Activated T-cell treated with anti-CD3 and anti-CD28 coated beads, Interleukin-2, amount 50 U/mL, for 48 hours (primary cell): ENCODE measurements at places on chromosomes 7 and 10.

GRCh38 chr10:49118430-49119074 lies 3.2 kb upstream of the VSTM4 start:
- no peak for DNase-seq

DNA sequence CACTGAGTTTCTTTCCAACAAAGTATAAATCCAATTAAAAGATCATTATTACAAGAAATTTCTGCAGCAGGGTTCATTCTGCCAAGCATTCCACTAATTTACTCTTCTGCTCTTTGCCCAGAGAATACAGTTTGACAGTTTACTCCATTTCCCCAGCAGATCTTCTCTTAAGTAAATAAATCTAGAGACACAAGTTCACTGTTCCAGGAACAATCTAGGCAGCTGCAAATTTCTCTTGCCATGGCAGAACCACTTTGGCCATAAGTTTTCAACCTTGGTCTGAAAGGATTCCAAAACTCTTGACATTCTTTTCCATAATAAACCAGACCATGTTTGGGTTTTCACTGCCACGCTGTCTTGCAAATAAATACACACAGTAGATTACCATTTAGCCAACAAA lies 11.5 kb downstream of the RGS10 start:
- DNase-seq = no peak

- DNase-seq = peak; percentile 24
Observed at GRCh38 chr7:70634610-70635068, 497.3 kb upstream of the GALNT17 start.

DNA sequence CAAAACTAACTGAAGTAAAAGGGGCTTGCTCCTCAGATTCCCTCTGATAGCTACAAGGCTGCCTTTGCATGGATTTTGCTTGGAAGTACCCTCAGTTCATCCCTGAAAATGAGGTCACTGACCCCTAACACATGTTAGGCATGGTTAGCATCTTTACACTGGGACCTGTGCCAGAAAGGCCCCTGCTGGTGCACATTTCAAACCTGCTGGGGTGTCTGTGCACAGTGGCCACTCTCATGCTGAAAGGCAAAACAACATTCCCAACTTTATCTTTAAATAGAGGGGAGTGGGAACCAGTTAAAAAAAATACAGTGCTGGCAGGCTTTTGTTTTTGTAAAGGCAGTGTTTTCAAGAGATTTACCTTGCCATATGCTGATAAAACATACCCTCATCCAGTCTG lies 99.1 kb downstream of the ANK3 start:
- DNase-seq = no peak

- DNase-seq = no peak
Observed at GRCh38 chr7:106568680-106569499, 92.1 kb downstream of the CCDC71L start.

DNA sequence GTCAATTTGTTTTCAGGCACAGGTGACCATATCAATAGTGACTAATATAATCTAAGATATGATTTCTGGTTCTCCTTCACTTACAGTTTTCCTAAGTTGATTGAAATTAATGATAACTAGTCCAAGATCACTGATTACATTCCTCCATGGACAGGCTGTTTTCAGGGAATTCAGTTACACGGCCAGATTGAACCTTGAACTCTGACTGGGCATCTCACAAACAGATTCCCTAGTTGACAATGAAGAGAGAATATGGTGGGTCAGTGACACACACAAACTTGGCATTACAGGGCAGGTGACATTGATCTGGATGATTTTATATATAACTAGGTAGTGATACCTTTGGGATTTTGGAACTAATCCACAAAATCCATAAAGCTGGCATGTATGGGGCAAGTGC lies 110.2 kb upstream of the EGR2 start:
- DNase-seq = no peak

- no peak for DNase-seq
Observed at GRCh38 chr10:74111799-74112198, 38.8 kb downstream of the AP3M1 start.

- DNase-seq = no peak
Observed at GRCh38 chr7:110142939-110143526, 947.9 kb upstream of the LRRN3 start.

DNA sequence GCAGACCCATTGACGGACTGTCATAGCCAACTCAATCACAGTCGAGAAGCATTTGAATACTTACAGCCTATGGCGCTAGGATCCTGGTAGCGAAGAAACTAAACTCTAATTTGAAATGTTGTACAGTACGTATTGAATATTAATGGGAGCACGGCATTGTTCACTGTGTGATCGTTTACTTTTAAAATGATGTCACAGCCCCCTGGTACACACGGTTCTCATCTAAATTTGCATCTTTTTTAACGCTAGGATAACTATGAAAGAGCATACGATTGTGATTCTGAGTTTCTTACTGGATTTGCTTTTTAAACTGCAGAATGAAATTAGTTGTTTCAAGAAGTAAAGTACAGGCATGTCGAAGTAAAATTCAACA lies 895 bp upstream of the NAPEPLD start:
- no peak for DNase-seq

DNA sequence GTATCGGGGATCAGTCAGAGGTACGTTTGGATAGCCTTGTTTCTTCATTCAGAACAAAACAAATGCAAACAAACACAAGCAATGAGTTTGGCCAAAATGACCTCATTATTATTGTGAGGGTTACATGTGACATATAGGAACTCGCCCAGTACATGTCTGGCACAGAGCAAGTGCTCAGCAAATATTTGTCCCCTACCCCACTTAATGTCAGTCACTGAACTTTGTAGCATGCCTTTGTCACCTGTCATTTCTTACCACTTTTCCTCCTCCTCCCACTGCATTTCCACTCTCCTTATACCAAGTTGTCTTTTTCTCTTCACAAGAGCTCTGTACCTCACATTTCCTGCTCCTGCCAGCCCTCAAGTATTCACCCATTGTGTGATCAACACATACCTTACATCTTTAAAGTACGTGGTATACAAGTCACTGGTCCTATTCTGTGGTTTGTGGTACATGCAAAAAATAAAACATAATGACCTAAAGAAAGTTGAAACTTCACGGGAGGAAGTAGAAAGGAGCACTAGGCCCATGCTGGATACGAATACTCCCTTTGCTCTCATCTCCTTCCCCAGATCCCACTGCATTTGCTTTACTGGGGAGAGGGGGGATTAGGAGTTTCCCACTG lies 236.0 kb downstream of the INHBA start:
- DNase-seq = no peak

GRCh38 chr10:51246156-51246555 lies 171.9 kb downstream of the PRKG1 start:
- no peak for DNase-seq

DNA sequence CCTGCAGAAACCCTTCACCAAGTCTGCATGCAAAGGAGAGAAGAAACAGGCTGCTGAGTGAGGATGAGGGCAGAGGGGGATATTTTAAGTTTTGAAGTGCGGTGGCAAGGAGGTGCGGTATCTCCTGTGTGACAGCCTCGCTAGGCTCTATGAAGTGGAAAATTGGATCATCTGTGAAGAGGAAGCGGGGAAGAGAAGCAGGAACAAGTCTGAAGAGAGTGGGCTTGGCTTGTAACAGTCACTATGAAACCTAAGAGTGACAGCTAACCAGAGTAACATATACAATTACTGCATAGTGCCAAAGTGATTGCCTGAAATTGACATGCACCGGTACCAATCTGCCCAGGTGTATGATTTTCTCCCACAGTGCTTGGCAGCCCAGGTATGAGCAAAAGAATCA lies 287.5 kb upstream of the KLF14 start:
- DNase-seq = no peak

- DNase-seq = no peak
Observed at GRCh38 chr7:47600199-47601118, 18.5 kb upstream of the TNS3 start.

GRCh38 chr7:139825666-139826290 lies 3.3 kb upstream of the TBXAS1 start:
- no peak for DNase-seq

DNA sequence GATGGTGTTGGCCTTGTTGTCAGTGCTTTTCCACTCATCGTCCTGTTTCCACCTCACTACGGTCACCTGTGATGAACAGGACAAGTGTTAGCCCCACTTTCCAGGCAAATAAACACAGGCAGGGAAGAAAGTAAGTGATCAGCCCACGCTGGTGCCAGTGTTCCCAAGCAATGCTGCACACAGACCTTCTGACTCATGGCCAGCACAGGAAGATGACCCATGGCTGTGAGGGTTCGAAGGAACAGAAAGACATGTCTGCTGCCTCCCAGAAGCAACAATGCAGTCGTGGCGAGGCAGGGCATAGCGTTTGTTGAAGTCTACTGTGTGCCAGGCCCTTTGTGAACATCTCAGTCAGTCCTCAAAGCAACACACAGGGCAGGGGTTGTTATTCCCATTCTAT lies 35.7 kb downstream of the SLC29A3 start:
- no peak for DNase-seq
